ENCODE measurements at places on chromosomes 5 and 9.

DNA sequence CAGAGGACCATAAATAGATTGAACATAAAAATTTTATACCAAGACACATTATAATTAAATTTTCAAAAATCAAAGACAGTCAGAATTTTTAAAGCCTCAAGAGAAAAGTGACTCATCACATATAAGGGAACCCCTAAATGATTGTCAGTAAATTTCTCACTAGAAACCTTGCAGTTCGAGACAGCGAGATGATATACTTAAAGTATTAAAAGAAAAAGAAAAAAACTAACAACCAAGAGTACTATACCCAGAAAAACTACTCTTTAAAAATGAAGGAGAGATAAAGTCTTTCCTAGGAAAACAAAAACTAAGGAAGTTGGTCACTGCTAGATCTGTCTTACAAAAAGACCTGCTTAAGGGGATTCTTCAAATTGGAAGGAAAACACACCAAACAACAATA lies 251.4 kb upstream of the MSX2 start:
- no peak for DNase-seq

DNA sequence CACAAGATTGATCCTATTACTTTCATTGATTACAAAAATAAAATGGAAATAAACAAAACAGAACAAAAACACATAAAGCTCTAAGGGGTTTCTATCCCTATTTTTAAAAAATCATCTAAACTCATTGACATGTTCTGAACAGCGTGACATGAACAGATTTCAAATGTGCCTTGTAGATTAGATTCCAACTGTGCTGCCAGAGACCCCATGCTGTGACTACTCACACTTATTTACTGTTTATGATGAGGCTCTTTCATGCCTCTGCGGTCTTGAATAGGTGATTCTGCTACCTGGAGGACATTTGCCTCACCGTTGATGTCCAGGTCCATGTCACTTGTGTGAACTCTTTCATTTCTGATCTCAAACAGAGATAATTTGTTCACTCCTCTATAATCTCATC lies 990.2 kb downstream of the CDH12 start:
- no peak for DNase-seq

GRCh38 chr9:109286981-109287380 lies 33.9 kb downstream of the EPB41L4B start:
- no peak for DNase-seq

DNA sequence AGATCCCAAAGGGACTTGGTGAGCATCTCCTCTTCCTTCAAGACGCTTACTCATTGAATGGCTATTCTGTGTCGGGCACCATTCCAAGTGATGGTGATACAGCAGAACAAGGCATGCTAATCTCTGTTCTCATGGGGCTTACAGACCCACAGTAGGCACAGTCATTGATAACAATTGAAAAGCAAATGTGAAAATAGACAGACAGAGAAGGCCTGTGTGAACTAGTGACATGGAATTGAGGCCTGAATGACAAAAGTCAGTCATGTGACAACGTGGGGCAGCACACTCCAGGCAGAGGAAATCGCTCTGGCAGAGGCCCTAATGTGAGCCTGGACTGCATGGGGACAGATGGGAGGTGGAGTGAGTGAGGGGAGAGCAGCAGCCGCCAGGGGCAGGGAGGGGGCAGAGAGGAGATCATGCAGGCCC lies 70.7 kb upstream of the CPLX2 start:
- peak; percentile 89 for DNase-seq

- no peak for DNase-seq
Measured at GRCh38 chr9:121759996-121760395, 108.6 kb downstream of the DAB2IP start.

DNA sequence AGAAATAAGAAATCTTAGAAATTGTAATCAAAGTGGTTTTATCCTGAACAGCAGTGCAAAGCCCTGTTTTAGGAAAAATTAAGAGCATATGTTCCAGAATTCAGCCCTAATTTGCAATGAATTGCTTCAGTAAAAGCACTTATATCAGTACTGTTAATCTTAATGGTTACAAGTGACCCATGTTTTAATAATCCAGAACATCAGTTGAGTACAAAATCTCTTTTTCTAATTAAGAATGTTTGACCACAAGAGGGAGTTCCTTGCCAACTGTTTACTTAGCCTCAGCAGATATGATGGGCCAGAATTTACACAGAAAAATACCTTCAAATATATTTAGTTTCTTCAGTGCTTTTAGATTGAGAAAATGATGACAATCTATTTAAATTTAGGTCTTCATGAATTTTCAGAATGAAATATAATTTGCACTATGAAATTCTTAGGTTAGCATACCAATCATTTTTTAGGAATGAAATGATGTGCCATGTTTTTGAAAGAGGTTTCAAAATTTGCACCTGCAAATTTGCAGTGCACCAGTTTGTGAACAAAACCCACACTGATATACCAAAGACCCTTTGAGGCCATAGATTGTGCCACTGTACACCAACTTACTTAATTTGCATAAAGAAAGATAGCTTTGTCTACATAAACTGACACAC lies 926.3 kb upstream of the ARRDC3 start:
- DNase-seq, result peak; percentile 6

GRCh38 chr5:72147569-72147968 lies 40.3 kb downstream of the MAP1B start:
- DNase-seq, result no peak

- DNase-seq, result no peak
Measured at GRCh38 chr5:152592416-152592815, 187.3 kb upstream of the NMUR2 start.

- DNase-seq, result no peak
Measured at GRCh38 chr5:39867923-39868322, 443.1 kb upstream of the DAB2 start.

GRCh38 chr5:60377826-60378225 lies 322.1 kb downstream of the DEPDC1B start:
- DNase-seq, result no peak

DNA sequence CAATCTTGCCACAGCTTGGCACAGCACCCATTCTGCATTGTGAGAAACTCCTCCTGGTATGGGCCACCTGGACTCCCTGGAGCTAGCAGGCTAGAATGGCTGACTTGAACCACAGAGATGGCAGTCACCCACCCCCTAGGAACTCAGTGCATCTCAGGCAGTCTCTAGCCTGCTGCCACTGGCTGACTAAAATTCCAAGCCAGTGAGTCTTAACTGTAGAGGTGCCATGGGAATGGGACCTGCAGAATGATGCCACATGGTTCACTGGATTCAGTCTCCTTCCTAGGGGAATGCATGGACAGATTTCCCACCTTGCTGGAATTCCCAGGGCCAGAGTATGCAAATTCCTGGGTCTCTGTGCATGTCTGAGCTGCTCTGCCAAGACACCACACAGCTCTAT lies 382.9 kb downstream of the MAN2A1 start:
- no peak for DNase-seq

DNA sequence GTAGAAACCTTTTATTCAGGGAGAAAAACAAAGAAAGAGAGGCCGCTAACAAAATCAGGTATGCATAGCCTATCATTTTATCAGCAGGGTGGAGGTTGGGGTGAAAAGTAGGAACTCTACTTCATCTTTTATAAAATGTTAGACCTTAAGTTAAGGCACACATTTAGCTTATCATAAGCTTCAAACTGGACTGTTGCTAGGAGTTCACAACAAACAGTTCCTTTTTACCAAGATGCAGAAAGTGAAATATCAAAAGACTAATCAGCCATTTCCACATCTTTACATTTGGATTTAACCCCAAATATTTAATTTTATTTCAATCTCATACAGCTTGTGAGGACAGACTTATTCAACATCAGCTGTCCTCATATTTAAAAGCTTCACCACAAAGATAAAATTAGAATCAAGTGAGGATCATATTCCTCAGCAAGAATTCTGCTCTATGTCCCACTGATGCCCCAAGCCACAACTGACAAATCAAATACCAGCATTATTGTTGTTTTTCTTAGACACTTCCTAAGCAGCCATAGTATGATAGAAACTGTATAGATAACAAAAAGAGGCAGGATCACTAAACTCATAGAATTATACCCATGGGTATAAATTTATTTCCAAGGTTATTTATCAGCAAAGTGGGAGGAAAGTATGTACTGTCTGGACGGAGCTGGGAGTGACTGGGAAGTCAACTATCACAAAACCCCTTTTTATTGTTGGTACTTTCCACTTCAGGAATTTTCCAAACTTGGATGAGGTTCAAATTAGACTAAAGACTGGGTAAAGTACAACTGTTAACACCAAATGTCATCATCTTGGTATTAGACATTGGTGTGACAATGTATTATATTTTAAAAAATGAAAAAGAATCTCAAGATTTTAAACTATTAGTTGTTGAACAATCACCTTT lies 29.9 kb upstream of the MYOT start:
- DNase-seq, result no peak

DNA sequence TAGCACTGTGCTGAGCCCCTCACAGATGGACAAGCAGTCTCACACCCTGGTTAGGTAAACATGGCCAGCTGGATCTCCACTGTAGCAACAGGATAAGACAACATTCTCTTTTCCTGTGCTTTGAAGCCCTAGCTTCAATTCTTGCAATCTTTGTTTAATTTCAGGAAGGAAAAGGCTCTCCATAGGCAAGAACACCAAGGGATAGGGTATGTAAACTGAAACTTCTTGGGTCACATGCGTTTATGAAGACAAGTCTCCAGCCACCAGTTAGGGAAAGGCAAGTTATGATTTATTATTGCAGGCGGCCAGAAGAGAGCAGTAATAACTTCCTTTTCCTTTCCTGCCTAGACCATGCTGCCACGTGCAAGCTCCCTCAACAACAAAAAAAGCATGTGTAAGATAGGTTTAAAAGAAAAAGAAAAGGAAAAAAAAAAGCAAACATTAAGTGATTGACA lies 50.1 kb upstream of the POU5F2 start:
- no peak for DNase-seq

GRCh38 chr9:88307136-88307535 lies 81.1 kb upstream of the SPIN1 start:
- DNase-seq, result no peak

DNA sequence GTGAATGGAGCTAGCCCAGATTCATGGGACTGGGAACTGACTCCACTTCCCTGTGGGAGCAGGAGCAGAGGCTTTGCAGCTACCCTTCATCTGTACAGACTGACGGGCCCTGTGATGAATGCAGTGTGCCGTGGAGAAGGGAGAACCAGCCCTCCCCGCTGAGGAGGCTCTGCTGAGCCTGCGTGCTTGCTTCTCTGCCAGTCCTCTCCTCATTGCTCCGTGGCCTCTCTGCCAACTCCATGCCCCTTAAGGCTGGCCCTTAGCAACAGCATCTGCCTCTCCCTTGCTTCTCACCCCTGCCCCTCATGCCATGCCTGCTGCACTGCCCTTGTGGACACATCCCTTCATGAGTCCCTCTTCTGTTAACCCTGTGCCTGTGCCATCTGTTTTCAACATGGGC lies 53.6 kb downstream of the GADD45G start:
- DNase-seq, result no peak

GRCh38 chr9:83596899-83597504 lies 25.9 kb upstream of the IDNK start:
- DNase-seq, result peak; percentile 49

DNA sequence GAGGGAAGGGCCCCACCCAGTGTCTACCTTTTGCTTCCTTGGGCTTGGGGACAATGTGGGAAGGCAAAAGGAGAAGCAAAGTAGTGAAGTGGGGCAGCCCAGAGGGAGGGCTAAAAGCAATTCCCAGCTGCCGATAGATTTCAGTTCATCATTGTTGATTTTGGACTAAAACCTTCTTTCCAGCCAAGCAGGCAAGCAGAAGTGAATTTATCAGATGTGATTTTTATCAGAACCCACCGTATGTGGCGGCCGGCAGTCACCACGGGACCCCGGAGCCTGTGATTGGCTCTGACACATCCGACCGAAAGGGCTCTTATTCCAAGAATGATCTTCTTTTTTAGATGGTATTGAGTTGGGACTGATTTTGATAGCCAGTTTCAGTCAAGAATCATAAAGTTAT lies 559.9 kb downstream of the PSAT1 start:
- no peak for DNase-seq

DNA sequence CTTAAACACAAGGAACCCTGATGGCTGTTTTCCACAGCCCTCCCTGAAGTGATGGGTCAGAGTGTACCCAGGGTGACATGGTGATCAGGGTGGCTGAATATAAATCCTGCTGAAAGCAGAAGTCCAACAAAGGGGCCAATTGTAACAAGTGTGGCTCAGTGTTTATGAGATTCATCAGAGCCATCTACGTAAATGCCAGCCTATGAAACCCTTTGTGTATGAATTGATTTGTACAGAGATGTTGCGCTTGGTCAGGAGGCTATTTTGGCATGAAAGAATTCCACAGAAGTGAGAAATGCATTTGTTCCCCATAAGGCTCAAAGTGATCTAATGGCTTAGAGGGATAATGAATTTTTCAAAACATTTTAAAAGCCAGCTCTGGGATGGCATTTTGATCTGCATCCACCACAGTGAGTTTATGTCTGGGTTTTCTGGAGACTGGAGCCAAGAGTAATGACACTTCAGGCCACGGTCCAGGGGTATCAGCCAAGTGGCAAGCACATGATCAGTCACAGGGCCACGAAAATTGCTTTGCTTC lies 12.4 kb downstream of the PRUNE2 start:
- DNase-seq, result no peak

- no peak for DNase-seq
Measured at GRCh38 chr5:140973550-140973949, 7.3 kb downstream of the PCDHAC2 start.

GRCh38 chr5:124642151-124642550 lies 104.3 kb downstream of the ZNF608 start:
- DNase-seq, result no peak

GRCh38 chr9:106718936-106719335 lies 144.0 kb upstream of the ZNF462 start:
- DNase-seq, result no peak

- no peak for DNase-seq
Measured at GRCh38 chr9:4293293-4293941, 6.5 kb downstream of the GLIS3 start.

DNA sequence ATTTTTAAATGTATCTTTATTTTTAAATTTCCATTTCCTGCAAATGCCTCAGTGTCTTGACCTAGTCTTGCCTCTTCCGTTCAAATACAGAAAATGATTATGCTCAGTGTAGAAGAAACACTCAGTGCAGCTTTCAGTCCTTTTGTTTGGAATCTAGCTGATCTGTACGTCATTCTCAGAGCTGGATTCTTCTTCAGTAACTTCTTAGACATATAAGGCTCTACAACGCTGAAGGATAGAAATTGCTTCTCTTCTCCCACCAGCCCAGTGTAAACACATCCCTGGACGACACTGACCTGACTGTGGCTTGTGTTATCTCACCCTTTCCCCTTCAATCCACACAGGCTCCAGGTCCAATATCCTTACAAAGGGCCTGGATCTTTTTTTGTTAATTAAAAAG lies 3.2 kb upstream of the ALDH1B1 start:
- no peak for DNase-seq
